ENCODE measurements at places on chromosomes 16 and 17. TPM values are rescaled to one million over a fixed set of nuclear protein-coding genes. Genes with fewer than 3 reads are reported as not detected.

DNA sequence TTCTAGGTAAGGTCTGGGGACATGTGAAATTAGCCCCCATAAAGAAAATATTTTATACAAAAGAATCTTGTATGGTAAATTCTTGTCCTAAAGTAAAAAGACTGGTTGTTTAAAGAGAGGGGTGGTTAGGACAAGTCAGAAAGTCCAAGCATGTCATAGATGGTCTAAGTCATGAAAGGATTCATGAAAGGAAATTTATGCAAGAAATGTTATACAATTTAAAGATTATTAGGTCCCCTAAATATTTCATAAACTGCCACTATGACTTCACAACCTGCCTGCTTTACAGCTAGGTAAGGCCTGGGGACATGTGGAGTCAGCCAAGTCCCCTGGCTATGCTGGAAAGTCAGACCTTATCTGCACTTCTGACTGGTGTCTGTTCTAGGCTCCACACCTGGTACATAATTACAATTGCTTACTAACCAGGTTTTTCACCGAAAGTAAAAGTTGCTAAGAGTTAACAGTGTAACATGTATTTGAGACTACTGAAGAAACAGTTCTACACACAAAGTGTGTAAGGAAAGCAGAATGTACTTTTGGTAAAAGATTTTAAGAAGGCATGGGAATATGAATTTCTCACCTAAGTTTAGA is 17.0 kb downstream of the N4BP1 start:
- H3K27me3 ChIP-seq, result no peaks in the 10 kb centered on the region
- H3K27ac ChIP-seq, result peak overlapping the region; percentile 57
- H3K4me1 ChIP-seq, result peaks cover 53% of the 10 kb centered on the region
- peaks cover 56% of the 10 kb centered on the region for H3K36me3 ChIP-seq

GRCh38 chr16:67893743-67894399 is 817 bp downstream of the PSKH1 start:
- no peaks in the 10 kb centered on the region for H3K36me3 ChIP-seq
- no peaks in the 10 kb centered on the region for H3K27me3 ChIP-seq
- DNase-seq, result no peak
- peak overlapping the region; percentile 96 for H3K27ac ChIP-seq
- H3K4me1 ChIP-seq, result peaks cover 20% of the 10 kb centered on the region
- H3K4me3 ChIP-seq, result peak overlapping the region; percentile 98

DNA sequence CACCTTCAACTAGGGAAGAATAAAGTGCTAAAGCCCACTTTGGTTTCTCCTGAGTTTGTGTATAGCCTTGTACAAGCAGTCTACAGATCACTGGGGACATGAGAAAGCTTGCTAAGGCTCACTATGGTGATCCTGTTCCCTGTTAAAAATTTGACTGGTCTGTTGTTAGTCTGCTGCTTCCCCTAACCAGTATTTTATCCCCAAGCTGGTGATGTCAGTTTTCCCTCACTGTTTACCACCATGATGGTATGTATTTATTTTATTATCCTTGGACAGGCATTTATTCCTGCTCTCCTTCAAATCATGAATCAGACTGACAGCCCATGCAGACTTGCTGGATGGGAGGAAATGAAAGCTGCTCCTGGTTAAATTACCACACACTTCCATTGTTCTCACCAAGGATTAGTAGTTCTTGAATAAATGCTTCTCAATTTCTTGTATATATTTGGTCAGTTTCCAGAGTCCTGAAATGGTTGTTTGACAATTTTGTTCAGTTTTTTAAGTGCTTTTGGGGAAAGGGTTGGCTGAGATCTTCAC is 99.6 kb downstream of the CA4 start:
- H3K4me1 ChIP-seq, result no peaks in the 10 kb centered on the region
- peaks cover 11% of the 10 kb centered on the region for H3K36me3 ChIP-seq
- H3K4me3 ChIP-seq, result no peak overlapping the region
- DNase-seq, result no peak
- no peaks in the 10 kb centered on the region for H3K27me3 ChIP-seq
- H3K27ac ChIP-seq, result no peak overlapping the region

GRCh38 chr17:81727324-81728031 is 15.4 kb downstream of the SLC25A10 start:
- no peaks in the 10 kb centered on the region for H3K4me1 ChIP-seq
- no peak for DNase-seq
- no peak overlapping the region for H3K27ac ChIP-seq

GRCh38 chr16:11629071-11630030 is 38.9 kb upstream of the SNN start:
- H3K4me1 ChIP-seq, result peaks cover 23% of the 10 kb centered on the region
- H3K27me3 ChIP-seq, result peaks cover 2% of the 10 kb centered on the region
- peak overlapping the region; percentile 8 for H3K27ac ChIP-seq

DNA sequence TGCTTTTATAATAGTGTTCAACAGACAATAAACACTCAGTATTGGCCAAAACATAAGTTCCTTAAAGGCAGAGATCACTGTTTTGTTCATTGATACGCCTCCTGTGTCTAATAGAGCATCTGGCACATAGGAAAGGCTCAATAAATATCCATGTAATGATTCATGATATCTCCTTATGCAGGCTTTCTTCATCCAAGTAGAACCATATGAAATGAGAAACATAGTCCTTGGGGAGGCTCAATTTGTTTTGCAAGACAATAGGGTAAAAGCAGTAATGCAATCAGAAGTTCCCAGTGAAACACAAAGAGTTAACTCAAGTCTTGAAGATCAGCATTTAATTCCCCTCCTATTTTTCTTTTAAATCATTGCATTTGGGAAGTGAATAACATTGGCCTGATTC is 16.4 kb downstream of the CDH8 start:
- no peak for DNase-seq
- no peak overlapping the region for H3K4me3 ChIP-seq

DNA sequence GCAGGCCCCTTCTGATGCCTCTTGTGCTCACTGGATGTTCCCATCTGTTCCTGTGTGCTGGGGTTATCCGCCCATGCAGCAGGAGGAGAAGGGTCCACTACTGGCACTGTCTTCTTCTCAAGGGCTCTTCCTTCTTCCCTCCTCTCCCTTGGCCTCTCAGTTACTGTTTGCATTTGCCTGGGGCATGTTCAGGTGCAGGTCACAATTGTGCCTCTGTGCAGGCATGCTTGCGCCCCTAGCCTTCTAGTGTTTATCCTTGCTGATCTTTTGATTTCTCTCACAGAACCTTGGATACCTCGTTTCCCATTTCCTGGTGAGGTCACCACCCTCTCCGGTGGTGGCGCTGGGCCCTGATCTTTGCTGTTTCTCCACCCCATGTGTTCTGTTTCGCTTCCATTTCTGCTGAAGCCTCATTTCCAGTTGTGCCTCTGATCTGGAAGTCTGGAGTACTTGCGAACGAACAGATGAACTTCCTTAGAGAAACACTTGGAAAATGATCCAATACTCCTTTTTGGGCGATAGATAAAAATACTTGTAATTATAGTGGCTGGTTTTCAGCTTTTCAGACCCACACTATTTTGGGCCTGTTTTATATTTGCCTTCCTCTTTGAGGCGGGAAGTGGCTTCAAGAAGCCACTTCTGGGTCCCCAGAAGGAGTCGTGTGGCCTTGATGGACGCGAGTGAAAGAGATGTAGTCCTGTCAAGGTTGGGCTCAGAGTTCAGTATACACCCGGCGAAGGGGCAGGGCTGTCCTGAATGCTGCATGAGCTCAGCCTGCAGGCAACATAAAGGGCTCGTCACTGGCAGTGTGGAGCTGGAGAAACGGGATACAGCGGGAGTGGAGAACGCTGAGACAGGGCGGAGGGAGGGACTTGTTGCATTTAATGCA is 312.9 kb downstream of the SNX29 start:
- no peak for DNase-seq
- H3K27me3 ChIP-seq, result no peaks in the 10 kb centered on the region
- H3K27ac ChIP-seq, result no peak overlapping the region
- no peak overlapping the region for H3K4me3 ChIP-seq
- no peaks in the 10 kb centered on the region for H3K36me3 ChIP-seq
- H3K4me1 ChIP-seq, result no peaks in the 10 kb centered on the region

- H3K4me1 ChIP-seq, result peaks cover 42% of the 10 kb centered on the region
- H3K27ac ChIP-seq, result peak overlapping the region; percentile 91
- peaks cover 2% of the 10 kb centered on the region for H3K27me3 ChIP-seq
- peak overlapping the region; percentile 79 for H3K4me3 ChIP-seq
- H3K36me3 ChIP-seq, result no peaks in the 10 kb centered on the region
- peak; percentile 30 for DNase-seq
Observed at GRCh38 chr17:82213251-82214011, 789 bp upstream of the CCDC57 start.

- no peaks in the 10 kb centered on the region for H3K36me3 ChIP-seq
- no peak overlapping the region for H3K27ac ChIP-seq
- no peak for DNase-seq
- H3K4me3 ChIP-seq, result no peak overlapping the region
Observed at GRCh38 chr16:11535494-11535893, 51.2 kb downstream of the LITAF start.

MYH13 gene
- not detected for total RNA-seq

HERPUD1 gene
- 176 TPM for total RNA-seq

ELMO3 gene
- 8.5 TPM for total RNA-seq

DNAH17 gene
- total RNA-seq, result 0.18 TPM

PHAF1 gene
- 20.6 TPM for total RNA-seq

C1QL1 gene
- total RNA-seq, result 0.39 TPM

LDAF1 gene
- 6.6 TPM for total RNA-seq
